ENCODE measurements at places on chromosomes 12 and 14.

DNA sequence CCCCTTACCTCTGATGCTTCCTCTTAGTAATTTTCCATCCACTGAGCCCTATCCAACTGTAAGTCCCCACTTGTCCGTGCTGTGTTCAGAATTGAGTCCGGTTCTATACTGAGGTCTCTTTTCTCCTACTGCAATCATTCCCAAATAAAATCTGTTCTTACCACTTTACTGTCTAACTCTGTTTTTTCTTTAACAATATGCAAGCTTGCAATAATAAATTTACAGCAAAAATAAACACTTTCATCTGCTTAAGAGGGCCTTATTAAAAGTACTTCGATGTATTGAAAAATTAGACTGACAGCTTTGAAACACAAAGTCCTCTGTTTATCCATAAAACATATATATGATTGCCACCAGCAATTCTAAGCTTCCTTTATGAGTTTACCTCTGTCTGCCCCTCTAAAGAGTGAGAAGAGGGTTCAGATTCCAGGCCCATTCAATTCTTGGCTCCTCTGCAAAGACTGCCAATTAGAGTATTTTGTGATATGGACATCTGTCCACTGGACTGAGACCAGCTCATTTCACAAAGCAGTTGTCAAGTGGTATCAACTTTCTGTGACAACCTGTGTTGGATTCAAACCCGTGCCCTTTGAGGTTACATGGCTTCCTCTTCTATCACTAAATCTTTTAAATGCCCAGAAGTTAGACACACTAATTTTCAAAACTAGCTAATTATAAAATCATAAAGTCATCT, 39.9 kb upstream of the G2E3 start:
- no peak for DNase-seq

DNA sequence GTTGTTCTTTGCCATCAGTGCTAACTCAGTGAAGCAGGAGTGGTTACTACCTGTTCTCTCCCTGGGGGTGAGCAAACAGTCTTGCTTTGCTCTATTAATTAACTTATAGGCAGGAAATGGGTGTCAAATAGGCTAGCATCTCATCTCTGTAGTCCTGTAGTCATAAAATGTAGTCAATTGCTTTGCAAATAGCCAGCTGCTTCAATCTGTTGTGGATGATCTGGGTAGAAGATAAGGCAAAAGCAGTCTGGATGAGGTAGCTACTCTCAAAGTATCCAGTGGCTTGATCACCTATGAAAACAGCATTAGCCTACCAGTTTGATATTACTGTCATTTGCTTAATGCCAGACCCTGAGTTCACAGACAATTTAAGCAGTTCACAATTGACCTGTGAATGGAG, 369.0 kb upstream of the TMTC1 start:
- no peak for DNase-seq

GRCh38 chr14:35400648-35401421, 3.7 kb downstream of the NFKBIA start:
- no peak for DNase-seq

- DNase-seq = no peak
These were observed 5.9 kb downstream of the PSEN1 start for GRCh38 chr14:73142216-73142615.

GRCh38 chr12:111407377-111408115, 1.8 kb downstream of the SH2B3 start:
- DNase-seq = no peak

DNA sequence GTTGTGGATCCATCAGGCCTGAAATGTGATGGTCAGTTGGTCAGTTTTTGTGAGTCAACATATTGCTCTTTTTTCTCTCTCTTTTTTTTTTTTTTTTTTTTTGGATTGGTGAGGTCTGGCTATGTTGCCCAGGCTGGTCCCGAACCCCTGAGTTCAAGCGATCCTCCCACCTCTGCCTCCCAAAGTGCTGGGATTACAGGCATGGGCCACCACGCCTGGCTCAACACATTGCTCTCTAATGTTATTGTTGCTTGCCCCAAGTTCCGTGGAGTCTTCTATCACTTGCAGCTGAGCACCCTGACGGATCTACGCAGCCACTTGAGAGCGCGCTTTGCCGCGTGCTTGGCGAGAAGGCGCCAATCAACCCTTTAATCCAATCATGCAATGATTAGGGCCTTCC, 69.5 kb upstream of the DIO3 start:
- no peak for DNase-seq

DNA sequence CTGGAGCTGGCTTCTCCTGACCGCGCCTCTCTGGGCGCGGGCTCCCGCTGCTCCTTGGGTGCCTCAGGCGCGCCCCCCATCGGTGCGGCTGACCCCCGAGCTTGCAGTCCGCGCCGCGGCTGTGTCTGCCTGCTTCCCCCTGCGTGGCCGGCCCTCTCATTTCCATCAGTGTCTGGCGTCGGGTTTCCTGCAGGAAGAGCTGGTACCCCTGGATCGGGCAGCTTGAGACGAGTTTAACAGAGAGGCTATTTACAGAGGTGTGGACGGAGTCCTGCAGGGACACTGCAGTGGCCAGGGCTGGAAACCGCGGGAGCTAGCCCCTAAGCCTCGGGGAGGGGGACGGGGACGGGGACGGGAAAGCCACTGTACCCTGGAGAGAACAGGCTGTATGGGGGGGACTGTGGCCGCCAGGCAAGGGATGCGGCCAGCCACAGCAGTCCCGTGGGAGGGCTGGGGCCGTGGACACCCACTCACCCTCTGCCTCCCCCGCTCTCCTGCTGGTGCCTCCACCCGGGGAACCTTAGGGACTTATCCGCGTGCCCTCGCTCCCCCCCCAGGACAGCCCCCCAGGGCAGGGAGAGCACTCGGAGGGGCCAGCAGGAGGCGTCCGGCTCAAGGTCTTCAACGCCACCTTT, 3.7 kb upstream of the CACNA2D4 start:
- DNase-seq = no peak

- DNase-seq = no peak
These were observed 11.8 kb upstream of the PAPLN start for GRCh38 chr14:73225496-73225895.
